ENCODE measurements at places on chromosomes 11 and 22.

- DNase-seq = no peak
Observed at GRCh38 chr11:119808407-119809185, 79.6 kb upstream of the NECTIN1 start.

- DNase-seq = no peak
Observed at GRCh38 chr22:48393041-48393370, 1434.7 kb downstream of the BRD1 start.

- DNase-seq = no peak
Observed at GRCh38 chr11:11338304-11338703, 14.7 kb downstream of the CSNK2A3 start.

- no peak for DNase-seq
Observed at GRCh38 chr11:25943777-25944661, 387.9 kb upstream of the ANO3 start.

DNA sequence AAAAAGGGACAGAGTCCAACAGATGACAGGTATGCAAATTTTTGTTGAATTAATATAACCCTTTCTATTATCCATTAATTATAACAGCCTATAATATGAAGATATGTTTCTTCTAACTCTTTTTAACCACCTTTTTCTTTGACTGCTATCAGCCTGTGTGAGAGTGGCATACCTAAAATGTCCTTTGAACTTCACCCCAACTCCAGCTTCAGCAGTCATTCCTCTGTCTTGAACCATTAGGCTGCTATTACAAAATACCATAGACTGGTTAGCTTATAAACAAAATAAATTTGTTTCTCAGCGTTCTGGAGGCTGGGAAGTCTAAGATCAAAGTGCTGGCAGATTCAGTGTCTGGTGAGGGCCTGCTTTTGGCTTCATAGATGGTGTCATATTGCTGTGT lies 564.6 kb upstream of the FAT3 start:
- no peak for DNase-seq

DNA sequence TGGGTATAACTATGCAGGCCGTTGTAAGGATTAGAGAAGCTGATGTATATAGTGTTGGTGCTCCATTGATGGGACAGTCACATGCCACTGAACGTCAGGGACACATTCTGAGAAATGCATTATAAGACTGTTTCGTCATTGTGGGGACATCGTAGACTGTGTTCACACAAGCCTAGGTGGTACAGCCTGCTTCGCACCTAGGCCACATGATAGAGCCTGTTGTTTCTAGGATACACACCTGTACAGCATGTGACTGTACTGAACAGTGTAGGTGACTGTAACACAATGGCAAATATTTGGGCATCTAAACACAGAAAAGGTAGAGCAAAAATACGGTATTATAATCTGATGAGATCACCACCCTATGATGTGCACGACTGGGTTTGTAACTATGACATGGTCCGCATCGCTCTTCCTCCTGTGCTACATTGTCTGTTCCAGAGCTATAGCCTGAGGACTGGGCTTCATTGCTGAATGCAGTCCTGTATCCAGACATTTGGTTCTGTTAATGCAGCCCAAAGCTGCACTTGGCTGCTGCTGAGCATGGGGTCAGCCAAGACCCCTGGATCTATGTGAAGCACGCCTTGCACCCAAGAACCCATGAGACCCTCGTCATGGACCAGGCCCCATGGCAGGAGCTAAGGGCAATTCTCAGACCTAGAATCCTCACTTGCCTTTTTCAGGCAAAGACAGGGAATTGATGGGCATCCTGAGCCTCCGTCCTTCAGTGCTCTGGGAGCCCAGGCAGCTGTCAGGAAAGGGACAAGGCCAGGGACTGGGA lies 51.1 kb upstream of the THY1 start:
- DNase-seq = no peak

DNA sequence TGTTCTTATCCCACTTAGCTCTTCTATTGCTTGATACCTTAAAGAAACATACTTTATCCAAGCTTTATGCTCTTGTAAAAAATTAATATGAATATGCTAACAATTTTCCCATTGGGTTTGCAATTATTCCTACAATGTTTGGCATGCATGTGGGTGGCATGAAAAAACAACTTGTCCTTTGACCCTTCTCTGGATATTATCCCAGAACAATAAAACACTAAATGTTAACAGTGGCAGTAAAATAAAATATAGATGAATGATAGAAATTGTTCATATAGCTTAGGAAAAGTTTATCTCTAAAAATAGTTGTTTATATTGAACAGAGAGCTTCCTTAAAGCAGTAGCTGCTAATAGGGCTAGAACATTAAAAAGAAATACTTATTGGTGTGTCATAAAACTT lies 860.5 kb upstream of the LRRC4C start:
- DNase-seq = no peak

DNA sequence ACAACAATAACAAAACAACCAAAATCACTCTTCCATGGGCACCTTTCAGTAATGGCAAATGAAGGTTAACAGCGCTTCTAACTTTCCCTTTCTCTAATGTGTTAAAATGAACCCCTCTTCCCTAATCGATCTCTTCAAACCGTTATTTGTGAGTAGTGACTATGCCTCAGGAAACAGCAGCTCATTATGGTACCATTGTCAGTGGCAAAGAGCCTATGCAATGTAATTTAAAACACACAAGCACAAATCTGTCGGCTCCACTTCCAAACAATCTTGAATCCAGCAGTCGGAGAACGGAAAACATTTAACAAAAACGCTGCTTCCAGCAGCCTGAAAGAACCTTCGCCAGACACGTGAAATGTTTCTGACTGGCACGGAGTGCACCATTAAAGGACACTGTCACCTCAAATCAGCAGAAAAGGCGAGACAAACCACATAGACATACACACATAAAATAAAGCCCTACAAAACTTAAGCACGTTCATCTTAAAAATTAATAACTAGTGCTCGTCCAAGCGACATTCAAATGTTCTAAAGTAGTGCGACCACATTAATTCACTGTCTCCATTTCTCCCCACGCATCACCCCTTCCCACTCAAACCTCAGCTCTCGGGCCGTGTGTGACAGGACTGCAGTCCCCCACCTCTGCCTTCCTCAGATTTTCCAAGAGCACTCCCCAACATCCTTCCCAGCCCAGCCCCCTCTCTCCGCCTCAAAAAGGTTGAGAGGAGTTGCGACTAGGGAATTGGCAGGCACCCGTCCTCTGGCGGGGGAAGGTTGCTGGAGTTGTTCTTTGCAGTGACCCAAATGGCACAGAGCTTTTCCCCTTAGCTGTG lies 748 bp downstream of the RAB30 start:
- peak; percentile 29 for DNase-seq

DNA sequence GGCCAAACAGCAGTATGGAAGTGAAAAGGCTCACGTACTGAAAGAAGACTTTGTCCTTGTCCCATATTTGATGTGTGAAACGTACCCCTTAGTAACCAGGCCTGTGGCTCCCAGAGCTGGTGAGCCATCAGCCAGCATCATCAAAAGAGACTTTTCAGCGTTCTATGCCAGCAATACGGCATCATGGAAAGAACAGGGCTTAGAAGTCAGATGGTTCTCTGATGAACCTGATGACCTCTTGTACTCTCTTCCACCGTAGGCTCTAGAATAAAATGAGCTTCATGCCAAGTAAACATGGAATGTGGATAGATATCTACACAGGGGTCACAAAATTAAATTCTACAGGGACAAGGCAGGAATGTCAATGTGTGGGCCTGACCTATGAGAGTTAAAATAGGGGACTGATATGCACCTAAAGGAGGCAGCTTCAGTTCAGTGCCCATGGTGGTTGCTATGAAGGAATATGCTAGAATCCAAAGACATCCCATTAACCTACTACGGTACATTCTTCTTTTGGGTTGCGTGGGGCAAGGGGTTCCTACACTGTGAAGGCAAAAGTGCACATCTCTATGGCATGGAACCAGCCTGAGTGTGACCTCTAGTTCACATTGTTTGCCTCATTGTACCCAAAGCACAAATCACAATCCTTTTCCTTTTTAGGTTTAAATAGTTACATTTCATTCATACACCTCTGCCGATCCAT lies 130.6 kb downstream of the ETS1 start:
- no peak for DNase-seq

GRCh38 chr22:43092085-43092484 lies 2.9 kb upstream of the TTLL1 start:
- DNase-seq = no peak

DNA sequence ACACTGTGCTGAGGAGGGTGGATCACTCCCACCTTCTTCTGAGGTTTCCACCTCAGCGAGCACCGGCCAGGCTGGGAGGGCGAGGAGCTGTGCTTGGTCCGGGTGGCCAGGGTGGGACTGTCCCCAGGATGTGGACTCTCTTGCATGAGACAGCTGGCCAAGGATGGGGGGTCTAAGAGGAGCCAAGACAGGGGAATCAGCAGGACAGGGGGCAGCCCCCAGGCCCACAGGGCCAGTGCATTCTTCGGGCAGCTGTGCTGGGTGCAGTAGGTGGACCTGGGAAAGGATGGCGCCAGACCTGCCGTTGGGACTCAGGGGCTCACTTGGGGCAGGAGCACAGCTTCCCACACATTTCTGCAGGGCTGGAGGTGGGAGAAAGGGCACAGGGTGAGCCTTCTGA lies 9.5 kb downstream of the APOBEC3A start:
- DNase-seq = no peak

- no peak for DNase-seq
Observed at GRCh38 chr11:115896084-115896483, 391.9 kb upstream of the CADM1 start.

DNA sequence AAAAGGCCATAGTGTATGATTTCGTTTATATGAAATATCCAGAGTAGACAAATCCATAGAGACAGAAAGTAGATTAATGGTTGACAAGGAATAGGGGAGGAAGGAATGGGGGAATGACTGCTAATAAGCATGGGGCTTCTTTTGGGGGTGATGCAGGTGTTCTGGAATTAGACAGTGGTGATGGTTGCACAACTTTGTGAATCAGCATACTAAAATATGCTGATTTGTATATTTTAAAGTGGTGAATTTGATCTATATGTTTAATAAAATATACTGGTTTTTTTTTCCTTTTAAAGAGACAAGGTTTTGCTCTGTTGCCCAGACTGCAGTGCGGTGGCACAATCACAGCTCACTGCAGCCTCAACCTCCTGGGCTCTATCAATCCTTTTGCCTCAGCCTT lies 6.5 kb upstream of the HORMAD2 start:
- no peak for DNase-seq

DNA sequence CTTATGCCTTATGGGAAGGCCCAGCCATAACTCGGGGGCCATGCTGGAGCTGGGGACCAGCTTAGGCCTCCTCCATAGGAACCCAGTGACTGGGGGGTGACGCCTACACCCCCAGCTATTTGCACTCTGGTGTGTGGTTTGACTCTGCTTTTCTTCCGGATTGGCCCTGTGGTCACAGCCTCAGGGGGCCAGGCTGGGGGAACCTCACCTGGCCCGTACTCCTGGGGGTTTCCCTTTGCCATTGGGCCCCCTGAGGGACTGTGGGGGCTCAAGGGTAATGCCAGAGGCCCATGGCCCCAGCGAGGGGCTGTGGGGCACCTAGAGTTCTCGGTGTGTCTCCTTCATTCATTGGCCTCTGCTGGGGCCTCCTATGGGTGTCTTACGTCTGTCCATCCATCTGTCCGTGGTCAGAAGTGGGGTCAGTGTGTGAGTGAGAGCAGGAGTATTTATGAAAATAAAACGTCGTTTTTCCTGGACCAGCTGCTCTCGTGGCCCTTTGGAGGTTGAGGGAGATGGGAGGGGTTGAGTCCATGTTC lies 6.3 kb upstream of the SH3BP1 start:
- DNase-seq = peak; percentile 40
